CD4-positive, CD25-positive, alpha-beta regulatory T cell (primary cell): ENCODE measurements at places on chromosomes 4 and X. TPM values are rescaled to one million over a fixed set of nuclear protein-coding genes. Genes with fewer than 3 reads are reported as not detected.

The ZCCHC18 gene
- total RNA-seq = 4.3 TPM

DNA sequence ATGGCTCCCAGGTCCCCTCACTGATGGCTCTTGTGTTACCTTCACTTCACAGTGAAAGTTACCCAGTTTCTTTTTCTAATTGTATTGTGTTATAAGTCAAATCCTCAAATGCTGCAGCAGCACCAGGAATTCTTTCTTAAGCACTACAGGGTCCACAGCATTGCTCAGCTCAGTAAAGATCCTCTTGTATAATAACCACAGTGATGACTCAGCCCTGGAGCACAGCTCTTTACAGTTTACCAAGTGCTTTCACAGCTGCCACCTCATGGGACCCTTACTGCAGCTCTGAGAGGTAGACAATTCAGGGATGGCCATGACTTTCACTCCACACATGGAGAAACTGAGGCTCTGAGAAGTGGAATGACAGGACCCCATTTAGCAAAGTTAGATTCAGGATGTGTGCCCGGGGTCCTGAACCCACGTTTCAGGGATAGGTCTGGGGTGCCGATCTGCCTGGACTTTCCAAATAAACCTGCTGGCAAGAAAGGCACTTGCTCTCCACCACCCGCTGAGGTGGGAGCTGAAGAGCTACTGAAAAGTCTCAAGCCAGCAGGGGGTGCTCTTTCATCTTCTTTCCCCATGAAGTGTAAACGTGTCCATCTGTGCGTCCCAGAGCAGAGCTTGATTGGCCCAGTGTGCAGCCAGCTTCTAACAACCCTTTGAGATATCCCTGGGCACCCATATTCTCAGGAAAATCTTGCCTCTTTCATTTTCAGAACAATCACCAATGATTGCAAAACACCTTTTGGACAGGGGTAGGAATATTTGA, 35.7 kb upstream of the GABRQ start:
- no peak for DNase-seq

The THAP6 gene
- 29.1 TPM for total RNA-seq

The ASB5 gene
- total RNA-seq = not detected

The ZNF630 gene
- 1.5 TPM for total RNA-seq

The RPA4 gene
- 1.9 TPM for total RNA-seq

DNA sequence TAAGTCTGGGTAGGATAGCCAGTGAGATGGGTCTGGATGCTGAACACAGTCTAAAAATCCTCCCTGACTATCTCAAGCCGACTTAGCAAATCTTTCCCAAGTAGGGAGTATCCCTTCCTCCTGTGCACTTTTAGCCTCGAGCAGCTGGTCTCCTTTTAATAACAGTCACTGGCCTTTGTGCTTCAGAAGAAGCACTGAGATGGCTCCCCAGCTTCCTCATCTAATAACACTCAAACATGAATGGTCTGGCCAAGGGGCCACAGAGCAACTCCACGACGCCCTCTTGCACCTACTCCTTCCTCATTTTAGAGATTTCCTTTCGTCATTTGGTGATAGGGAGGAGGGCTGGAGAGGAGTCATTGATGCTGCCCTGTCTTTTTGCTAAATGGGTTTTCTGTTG, 78.8 kb upstream of the TMEM150C start:
- no peak for DNase-seq

The TMEM144 gene
- not detected for total RNA-seq
